ENCODE measurements at places on chromosomes 1 and 21. TPM values are rescaled to one million over a fixed set of nuclear protein-coding genes. Genes with fewer than 3 reads are reported as not detected.

Gene MEX3A
- total RNA-seq, result 2.8 TPM

Gene CAPZA1
- total RNA-seq, result 62.1 TPM

Gene HPCAL4
- 0.33 TPM for total RNA-seq

Gene CRABP2
- 11.6 TPM for total RNA-seq

Gene CENPF
- total RNA-seq, result 79.8 TPM

Gene GBP2
- total RNA-seq, result 0.69 TPM

Gene FCRL6
- total RNA-seq, result not detected

Gene DYNLT5
- total RNA-seq, result not detected

Gene OLIG2
- not detected for total RNA-seq

Gene FOXO6
- total RNA-seq, result 0.49 TPM

Gene BMP8B
- total RNA-seq, result 4.2 TPM

Gene TCHH
- total RNA-seq, result 0.26 TPM

Gene KCNJ15
- total RNA-seq, result 0.26 TPM

Gene ANXA9
- 1.0 TPM for total RNA-seq

Gene SPRR2G
- total RNA-seq, result not detected

Gene TAGLN2
- 1,056 TPM for total RNA-seq

Gene C1orf87
- total RNA-seq, result not detected

Gene NMNAT2
- 0.60 TPM for total RNA-seq

Gene C1orf53
- 7.7 TPM for total RNA-seq

Gene TNFSF18
- total RNA-seq, result not detected

Gene TFF3
- not detected for total RNA-seq

Gene CAMSAP2
- total RNA-seq, result 22.8 TPM

Gene APOBEC4
- total RNA-seq, result not detected

Gene PEX14
- 14.0 TPM for total RNA-seq

Measured in A549 treated with DMSO at 1 μM for 4 hours (cell line).